ENCODE measurements at places on chromosomes 3 and 15.

- no peak for DNase-seq
Observed at GRCh38 chr3:128149650-128150049, 3.6 kb upstream of the EEFSEC start.

DNA sequence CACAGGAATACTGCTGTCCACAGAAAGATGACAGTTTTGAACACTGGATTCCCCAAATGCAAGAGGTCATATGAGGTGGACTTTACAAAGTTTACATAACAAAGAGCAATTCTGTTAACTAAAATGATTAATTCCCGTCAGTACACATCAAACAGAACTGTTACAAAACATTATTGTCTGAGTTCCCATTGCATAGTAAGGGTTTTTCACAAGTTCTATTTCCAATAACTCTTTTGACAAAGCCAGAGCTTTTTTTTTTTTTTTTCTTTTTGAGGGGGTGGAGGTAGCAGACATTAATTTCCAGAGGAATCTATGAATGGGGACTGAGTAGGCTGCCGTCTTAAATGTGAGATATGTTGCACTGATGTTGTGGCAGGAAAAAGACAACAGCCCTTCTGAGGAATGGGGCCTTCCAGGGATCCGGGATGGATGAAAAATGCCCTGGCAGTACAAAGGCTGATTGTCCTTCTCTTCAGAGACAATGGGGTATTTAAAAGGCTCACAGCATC lies 178.1 kb upstream of the KBTBD8 start:
- DNase-seq = no peak

DNA sequence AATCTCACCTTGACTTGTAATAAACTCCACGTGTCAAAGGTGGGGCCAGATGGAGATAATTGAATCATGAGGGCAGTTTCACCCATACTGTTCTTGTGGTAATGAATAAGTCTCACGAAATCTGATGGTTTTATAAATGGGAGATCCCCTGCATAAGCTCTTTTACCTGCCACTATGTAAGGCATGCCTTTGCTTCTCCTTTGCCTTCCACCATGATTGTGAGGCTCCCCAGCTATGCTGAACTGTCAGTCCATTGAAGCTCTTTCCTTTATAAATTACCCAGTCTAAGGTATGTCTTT lies 45.5 kb downstream of the SUCNR1 start:
- no peak for DNase-seq

DNA sequence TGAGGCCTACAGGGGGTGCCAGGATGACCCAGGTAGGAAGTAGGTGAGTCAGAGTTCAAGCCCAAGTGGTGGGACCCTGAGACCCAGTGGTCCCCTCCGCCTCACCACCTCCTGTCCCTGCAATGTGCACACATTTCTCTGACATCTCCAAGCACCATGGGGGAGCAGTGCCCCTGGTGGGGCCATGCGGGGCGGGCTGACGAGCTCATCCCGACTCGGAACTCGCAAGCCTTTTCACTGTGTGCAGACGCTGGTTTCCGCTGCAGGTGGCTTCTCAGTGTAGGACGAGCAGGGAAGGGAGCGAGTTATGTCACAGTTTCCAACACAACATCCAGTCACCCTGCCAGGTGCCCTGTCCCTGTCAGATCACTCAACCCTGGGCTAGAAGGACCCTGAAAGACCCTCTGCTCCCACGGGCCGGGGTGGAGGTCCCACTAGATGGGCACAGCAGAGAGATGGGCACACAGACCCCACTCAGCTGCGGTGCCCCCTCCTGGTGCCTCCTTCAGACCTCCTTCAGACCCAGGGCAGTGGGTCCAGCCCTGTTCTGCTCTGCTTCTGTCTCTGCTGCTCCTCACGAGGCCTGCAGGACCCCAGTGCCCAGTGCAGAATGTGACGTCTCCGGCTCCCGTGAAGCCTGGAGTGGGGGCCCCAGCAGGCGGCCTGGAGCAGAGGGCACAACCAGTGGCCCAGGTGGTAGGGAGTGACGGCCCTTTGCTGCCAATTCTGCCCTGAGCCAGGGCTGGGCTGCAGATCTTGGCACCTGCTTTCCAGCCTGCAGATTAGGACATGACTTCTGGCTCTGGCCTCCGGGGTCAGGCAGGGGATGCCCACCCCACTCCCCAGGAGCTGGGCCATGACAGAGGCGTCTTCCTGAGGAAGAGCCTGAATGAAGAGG lies 102.0 kb upstream of the RPL32 start:
- DNase-seq = no peak

DNA sequence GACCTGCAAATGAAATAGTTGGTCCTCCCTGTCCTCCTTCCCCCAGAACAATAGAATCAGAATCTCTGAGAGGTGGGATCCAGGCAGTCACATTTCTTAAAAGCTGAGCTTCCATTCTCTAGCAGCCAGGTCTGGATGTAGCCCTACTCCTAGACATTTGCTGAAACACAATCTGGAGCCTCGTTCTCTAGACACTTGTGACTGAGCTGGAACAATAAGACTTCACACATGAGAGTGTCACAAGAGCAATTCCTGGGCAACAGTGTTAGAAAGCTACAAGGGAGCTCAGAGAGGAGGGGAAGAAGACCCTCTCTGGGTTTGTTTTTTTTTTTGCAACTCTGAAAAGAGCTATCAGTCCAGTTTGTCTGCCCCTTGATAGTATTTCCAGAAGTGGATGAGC lies 14.5 kb downstream of the CORO2B start:
- DNase-seq = no peak

- no peak for DNase-seq
Observed at GRCh38 chr3:177828208-177828565, 630.9 kb upstream of the TBL1XR1 start.

GRCh38 chr3:66489581-66489980 lies 11.2 kb downstream of the LRIG1 start:
- DNase-seq = no peak

All from stimulated activated CD4-positive, alpha-beta T cell treated with anti-CD3 and anti-CD28 coated beads, Interleukin-15, amount 100 ng/mL, for 1 hour (primary cell).